ENCODE measurements at places on chromosomes 7 and 10.

- no peak for DNase-seq
Observed at GRCh38 chr7:5435291-5436002, 11.8 kb upstream of the TNRC18 start.

DNA sequence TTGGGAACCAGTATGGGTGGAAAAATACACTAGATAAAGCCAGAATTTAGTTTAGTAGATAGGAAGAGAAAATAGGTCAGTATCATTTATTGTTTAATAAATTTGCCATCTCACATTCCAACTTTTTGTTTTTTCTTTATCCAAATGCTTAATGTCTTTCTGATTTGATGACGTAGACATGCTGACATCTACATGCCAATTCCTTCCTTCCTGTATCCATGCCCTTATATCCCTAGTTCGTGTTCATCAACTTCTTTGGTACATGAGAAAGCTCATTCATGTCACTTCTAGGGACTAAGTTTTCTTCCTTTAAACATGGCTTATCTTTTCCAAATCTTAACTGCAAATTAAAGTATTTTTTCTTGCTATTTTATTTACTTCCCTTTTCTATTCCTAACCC is 30.5 kb upstream of the ING3 start:
- no peak for DNase-seq

GRCh38 chr7:33486633-33487032 is 357.3 kb downstream of the BBS9 start:
- DNase-seq, result no peak

- DNase-seq, result no peak
Observed at GRCh38 chr7:87021285-87021684, 38.2 kb downstream of the ELAPOR2 start.

DNA sequence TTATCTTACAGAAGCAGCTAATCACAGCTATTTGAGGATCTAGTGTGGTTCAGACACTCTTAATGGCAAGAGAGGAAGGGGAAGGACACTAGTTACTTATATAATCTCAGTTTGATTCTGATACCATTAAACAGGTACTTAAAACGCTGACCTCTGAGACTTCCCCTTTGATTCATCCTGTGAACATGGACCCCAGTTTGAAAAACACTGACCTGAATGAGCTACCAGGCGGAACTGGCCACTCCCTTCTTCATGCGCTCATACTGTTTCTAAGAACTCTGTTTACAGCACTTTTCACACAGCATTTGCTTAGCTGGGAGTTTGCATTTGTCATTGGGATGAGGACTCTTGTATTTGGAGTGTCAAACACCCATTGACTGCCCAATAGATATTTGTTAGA is 45.7 kb downstream of the BEND7 start:
- no peak for DNase-seq

- DNase-seq, result no peak
Observed at GRCh38 chr10:55232553-55232952, 431.5 kb upstream of the PCDH15 start.

- no peak for DNase-seq
Observed at GRCh38 chr10:12212454-12212853, 16.5 kb downstream of the CDC123 start.

DNA sequence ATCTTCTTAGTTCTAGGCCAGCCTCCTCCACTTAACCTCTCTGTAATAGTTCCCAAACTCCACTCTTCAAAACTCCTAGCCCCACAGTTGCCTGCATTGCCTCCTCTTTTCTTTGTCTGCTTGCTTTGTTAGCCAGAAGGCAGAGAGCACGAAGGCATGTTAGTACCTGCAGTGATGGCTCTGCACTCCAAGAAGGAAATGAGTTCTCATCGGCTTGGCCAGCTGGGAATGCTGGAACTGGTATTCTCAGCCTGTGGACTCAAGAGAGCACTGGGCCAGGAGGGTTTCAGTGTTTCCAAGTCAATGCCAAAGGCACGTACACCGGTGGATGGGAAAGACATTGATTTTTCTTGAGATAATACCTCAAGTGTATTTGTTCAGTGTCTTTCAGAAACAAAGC is 66.3 kb upstream of the HABP2 start:
- DNase-seq, result no peak

DNA sequence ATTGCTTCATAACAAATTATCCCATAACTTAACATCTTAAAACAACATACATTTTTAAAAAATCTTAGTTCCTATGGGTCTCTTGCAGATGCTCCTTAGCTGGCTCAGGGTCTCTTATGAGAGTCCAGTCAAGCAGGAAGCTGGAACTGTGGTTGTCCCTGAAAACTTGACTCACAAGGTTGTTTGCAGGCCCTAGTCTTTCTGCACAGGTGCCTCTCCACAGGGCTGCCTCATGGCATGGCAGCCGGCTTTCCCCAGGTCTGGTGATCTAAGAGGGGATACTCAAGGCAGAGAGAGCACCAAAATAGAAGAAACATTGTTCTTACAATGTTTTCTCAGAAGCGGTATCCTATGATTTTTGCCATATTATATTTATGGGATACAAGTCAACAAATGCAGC is 127.1 kb downstream of the CDK14 start:
- no peak for DNase-seq

DNA sequence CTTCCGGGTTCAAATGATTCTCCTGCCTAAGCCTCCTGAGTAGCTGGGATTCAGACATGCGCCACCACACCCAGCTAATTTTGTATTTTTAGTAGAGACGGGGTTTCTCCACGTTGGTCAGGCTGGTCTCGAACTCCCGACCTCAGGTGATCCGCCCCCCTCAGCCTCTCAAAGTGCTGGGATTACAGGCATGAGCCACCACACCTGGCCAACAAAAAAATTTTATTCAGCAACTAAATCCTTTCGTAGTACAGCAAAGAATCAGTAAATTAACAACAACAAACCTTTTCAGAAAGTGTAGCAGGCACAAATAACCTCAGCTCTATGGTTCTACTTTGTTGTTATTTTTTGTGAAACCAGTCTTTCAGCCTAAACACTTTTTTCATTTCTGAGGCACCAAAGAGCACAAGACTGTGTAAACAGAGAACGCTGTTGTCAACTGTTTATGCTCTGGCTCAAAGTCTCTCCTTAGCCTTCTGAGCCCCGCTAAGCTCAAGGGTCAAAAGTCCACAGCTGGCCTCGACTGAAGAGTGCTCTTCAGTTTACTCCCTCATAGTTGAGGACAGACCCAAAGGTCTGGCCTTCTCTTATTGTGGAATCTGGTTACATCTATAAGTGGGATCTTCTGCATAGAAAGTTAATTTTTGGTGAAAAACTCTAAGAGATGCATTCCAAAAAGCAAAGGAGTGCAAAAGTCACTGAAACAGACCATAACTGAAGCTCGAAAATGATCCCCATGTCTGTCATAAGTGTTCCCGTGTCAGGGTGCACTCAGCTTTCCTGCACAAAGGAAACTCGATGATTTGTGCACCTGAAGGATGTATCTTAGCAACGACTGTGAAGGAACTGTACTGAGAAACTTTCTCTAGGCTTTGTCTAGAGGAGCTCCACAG is 24.6 kb upstream of the DDX50 start:
- no peak for DNase-seq

GRCh38 chr10:127959428-127959827 is 52.5 kb downstream of the PTPRE start:
- no peak for DNase-seq

DNA sequence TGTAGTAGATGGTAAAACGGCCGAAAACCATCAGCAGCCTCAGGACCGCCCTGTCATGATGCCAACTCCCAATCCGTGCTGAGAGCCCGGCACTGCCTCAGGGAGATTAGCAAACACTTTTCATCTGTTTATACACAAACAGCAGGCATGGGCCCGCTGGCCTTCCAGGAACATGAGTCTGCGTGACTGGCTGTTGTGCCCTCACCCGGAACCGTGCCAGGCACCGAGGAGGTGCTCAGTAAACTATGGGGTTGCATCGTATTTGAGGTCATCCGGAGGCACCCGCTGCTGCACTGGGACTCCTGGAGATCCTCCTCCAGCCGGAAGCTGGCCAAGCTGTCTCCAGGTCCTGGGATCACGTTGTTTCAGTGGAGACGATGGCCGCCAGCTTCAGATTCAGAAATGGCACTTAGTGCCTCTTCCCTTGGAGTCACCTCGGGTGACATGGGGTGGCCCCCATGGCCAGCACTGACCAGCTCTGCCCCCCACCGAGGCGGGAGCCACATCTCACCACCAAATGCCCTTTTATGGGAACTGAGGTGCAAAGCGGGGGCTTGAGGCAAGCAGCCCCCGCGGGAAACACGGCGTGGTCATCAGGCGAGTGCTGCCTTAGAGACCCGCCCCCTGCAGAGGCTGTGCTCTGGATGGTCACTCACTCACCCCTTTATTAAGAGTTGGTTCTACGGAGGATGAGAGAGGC is 585.9 kb downstream of the PTPRN2 start:
- DNase-seq, result no peak

- no peak for DNase-seq
Observed at GRCh38 chr7:45052011-45052410, 36.8 kb downstream of the NACAD start.

GRCh38 chr10:63300801-63301200 is 165.0 kb downstream of the JMJD1C start:
- no peak for DNase-seq

DNA sequence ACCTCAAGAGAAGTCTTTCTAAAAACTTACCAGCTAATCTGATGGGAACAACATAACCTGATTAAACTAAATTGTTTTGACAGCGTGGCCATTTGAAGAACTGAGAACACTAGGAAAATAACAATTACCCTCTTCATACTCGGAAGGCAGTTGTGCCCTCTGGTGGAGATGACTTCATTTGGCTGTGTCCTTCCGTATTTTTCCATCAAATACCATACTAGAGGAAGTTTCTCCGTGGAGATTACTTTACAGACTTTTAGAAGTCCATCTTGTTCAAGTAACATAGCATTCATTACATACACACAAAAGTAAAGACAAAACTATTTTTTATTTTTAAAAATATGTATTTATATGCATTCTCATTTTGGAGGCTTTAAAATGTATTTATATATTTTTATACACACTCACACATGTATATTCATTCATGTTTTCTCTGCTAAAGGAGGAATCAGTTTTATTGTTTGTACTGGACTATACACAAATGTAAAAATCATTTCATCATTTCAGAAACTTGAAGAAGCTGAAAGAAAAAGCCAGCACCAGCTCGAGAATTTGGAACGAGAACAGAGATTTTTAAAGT is 25.2 kb downstream of the SMNDC1 start:
- DNase-seq, result no peak

GRCh38 chr7:30436518-30436917 is 42.1 kb downstream of the NOD1 start:
- DNase-seq, result no peak

DNA sequence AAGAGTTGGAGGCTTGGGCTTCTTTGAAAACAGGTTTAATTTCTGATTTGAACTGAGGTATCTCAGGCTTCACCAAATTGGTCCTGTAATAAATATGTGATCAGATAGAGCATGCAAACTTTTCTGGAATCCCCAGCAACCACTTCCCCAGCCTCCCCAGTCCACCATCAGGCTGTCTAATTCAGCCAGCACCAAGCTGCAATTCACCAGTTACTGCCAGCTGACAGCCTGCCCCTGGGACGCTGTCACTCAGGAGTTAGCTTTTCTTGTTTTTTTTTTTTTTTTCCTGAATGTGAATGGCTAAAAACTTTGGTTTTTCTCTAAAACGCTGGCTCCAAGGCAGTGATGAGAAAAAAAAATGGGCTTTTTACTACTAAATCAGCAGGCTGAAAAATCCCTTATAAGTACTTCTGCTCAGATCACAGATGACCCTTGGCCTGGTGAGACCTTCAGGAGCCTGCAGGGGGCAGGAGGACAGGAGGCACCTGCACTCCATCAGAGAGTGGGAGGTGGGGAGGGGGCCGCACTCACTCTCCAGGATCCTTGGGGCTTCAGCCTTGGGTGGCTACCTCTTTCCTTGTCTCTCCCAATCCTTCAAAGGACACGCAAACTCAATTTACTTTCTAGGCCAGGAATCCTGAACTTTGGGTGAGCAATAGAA is 349.4 kb downstream of the GATA3 start:
- no peak for DNase-seq

GRCh38 chr7:157267956-157268355 is 68.8 kb upstream of the DNAJB6 start:
- DNase-seq, result no peak

- no peak for DNase-seq
Observed at GRCh38 chr10:104663563-104663962, 22.5 kb downstream of the SORCS3 start.

All from H54 (cell line).